Frontal cortex (tissue), 4 donors: ENCODE measurements at places on chromosomes 4 and X. TPM values are rescaled to one million over a fixed set of nuclear protein-coding genes. Genes with fewer than 3 reads are reported as not detected.

GRCh38 chr4:109640644-109641043 is 62.6 kb downstream of the CASP6 start:
- no peak for DNase-seq

- DNase-seq: no peak
Observed at GRCh38 chr4:40608628-40609027, 21.0 kb downstream of the RBM47 start.

DNA sequence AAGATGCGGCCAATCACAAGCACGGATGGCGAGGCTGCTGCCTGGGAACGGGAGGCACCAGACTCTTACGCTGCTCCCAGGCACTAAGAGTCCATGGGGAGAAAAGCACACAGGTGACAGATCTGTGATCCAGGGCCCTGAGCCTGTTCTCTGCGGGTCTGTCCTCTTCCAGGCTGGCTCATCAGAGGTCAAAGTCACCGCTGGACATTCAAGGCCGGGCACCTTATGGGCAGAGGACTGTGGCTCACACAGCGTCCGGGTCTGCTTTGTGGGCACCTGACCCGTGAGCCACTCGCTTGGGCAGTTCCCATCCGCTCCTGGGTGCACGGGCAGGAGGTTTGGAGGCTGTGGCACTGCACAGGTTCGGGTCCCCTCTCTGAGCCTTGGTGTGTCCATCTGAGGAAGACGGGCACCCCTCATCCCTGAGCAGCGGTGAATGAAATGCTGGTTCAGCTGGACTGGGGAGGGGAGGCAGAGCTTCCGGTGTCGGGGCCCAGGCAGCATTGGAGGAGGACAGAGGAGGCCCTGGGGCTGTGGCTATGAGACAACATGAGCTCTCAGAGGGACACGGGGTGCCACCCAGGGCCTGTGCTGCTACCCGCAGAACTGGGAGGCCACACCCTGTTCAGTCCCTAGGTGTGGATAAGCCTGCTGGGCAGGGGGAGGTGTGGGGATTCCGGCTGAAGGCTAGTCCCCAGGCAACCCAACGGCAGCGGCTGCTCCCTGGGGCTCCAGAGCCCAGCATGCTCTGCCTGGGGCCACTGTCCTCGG is 61.2 kb upstream of the AFAP1 start:
- no peak for DNase-seq

DNA sequence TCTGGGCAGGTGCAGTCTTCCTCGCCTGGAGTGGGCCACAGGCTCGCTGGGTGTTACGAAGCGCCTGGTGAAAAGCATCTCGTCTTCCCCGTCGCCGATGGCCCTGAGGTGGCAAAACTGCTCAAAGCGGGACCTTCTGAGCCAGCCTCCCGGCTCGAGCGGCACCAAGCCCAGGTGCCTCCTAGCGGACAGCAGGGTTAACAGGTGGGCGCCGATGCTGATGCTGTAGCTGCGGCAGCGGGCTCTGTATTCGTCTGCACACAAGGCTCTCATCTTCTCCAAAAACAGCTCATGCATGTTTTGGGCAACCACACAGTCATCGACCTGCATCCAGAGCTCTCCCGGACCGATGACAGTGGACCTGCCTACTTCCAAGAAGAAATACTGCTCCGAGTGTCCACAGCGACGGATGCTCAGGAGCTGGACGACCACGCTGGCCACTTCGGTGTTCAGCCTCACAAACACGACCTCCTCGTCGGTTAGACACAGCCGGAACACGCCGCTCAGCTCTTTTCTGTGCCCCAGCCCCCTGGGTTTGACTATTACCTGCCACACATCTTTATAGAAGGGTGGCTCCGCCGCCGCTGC is 1.2 kb downstream of the IRS4 start:
- no peak for DNase-seq

DNA sequence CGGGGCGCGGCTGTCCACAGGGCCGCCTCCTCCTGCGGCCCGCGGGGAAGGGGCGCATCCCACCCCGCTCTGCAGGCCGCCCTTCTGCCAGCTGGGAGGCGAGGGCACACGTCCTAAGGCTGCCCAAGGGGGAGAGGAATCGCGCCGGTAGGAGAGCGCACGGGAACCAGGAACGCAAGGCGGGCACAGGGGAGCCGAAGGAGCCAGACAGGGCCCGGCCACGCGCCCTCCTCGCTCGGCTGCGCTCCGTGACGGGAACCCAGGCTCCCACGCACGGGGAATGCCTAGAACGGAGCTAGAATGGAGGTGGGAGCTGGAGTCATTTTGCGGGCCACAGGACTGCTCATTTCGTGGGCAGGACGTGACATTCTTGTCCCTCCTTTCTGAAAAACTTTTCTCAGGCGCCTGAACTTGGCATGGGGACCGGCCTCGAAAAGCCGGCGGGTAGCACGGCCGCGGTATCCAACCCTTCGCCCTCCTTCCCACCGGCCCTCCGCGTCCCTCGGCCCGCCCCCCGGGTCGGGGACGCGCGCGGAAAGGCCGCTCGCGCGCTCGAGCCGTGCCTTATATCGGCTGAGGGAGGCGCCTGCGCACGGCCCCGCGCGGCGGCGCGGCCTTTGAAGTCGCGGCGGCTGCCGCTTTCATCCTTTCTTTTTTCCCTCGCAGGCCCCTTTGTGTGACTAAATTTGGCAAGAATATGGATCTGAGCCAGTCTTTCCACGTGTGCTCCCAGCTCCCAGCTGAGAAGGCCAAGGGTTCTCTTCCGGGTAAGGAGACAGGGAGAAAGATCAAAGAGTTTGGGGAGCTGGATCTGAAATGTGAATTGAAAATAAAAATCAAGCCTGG is 4.2 kb upstream of the LEF1 start:
- peak; percentile 66 for DNase-seq

DNA sequence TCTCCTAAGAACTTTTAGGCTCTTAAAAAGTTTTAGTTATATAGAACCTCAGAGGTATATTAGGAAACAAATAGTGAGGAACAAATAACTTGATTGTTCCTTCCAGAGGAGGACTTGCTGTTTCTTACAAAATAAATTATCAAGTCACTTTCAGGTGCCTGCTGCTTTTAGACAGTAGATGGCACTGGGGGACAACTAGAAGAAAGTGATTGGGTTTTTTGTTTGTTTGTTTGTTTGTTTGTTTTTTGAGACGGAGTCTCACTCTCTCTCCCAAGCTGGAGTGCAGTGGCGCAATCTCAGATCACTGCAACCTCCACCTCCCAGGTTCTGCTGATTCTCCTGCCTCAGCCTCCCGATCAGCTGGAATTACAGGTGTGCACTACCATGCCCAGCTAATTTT is 35.4 kb upstream of the CDKL5 start:
- DNase-seq: no peak

GRCh38 chr4:15381806-15382338 is 46.0 kb upstream of the C1QTNF7 start:
- no peak for DNase-seq

DNA sequence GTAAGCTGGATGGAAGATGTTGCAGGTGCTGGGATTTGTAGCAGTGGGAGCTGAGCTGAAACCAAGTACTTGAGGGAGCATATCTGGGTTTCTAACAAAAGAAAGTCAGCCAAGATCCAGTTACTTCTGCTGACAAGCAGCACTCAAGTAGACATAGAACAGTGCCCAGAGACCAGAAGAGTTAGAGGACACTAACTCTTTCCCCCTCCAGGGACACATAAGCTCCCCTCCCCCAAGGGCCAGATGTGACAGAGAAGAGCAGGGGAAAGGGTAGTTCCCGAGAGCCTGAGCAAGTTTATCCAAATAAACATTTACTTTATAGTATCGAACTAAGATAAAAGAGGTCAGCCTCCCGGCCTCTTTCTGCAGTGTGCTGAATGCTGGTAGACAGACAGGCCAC is 12.2 kb downstream of the TRPC3 start:
- no peak for DNase-seq

- DNase-seq: no peak
Observed at GRCh38 chr4:108141213-108141950, 27.4 kb downstream of the LEF1 start.

DNA sequence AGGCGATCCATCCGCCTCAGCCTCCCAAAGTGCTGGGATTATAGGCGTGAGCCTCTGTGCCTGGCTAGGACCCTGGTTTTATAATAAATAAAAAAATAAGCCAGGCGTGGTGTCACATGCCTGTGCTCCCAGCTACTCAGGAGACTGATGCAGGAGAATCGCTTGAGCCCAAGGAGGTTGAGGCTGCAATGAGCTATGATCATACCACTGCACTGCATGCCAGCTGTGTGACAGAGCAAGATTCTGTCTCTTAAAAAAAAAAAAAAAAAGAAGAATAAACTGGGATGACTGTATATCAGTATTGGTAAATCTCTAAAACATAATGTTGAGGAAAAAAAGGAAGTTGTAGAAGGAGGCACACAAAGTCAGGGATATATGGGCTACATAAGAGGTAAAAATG is 45.7 kb upstream of the SLC34A2 start:
- no peak for DNase-seq

Gene DLG3
- total RNA-seq: 86.8 TPM

Gene PRPS2
- total RNA-seq: 48.9 TPM

Gene MAPK10
- total RNA-seq: 177 TPM
